ENCODE measurements at places on chromosomes 3 and 15.

DNA sequence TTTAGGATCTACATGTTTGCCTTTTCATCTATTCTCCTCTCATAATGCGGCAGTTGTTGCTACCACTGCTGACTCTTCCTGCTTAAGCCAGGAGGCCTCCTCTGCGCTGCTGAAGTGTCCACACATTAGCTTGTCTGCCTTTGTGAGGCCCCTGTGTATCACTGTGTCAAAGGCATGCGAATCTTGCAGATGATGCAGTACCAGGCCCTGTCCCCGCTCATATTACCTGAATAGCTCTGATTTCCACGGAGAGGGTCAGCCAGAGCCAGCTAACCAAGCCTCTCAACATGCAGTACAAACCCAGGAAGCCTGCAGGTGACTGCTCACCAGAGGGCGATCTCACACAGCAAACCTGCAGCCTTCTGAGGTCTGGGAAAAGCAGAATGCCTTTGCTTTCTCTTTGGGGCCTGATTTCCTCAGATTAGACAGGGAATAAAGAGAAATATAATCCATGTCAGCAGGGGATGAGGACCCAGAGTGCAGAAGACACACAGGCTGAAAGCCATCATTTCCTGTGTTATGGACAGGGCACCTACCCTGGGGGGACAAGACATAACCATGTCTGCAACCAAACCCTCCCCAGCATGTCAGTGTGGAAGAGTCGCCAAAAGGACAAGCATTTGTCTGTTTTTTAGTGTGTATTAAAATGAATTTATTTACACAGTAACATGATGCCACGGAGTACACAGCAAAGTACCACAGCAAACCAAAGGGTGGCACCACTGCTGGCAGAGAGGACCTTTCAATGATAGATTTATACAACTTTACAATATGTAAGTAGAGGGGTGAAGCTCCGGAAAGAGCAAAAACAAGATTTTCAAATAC is 36.8 kb upstream of the TSPAN3 start:
- DNase-seq: peak; percentile 71

DNA sequence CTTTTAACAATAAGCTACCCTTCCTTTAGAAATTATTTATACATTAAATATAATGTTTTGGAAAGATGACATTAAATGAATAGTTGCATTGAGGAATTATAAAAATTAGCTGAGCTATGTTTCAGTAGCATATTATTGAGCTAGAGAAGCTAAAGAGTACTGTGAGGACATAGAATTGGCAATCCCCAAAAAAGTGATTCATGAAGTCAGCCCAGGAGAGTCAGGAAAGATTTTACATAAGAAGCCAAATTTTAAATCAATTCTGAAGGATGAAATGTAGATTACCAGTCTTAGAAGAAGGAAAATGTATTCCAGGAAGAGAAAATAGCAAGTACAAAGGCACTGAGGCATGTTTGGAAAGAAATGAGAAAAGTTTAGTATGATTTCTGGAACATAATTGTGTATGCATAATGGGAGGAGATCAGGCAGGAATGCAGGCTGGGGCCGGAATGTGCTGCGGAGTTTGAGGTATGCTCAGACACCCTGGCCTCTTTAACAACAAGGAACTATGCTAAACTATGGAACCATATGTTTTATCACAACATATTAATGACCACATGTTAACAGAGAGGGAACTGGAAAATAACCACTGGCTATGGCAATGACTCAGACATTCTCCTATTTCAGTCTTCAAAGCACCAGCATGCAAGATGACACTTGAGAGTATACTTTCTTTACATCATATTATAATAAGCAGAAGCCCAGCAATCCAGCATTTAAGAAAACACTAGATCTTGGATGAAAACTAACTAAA is 103.3 kb upstream of the COL8A1 start:
- no peak for DNase-seq

DNA sequence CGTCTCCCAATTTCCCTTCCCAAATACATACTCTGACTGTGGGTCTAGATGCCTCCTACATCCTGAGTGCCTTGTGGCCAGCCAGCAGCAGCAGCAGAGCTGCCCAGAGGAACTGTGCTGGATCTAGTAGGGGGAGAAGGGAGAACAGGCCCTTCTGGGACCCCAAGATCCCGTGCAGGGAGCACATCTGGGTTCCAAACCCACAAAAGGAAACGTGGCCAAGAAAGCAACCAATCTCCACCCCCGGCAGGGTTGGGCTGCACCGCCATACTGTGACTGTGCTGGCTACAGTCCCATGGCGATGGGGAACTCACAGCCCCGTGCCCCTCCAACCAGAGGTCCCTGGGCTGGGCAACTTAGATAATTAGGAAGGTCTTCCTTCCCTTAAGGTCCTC is 86.3 kb downstream of the PPCDC start:
- no peak for DNase-seq

DNA sequence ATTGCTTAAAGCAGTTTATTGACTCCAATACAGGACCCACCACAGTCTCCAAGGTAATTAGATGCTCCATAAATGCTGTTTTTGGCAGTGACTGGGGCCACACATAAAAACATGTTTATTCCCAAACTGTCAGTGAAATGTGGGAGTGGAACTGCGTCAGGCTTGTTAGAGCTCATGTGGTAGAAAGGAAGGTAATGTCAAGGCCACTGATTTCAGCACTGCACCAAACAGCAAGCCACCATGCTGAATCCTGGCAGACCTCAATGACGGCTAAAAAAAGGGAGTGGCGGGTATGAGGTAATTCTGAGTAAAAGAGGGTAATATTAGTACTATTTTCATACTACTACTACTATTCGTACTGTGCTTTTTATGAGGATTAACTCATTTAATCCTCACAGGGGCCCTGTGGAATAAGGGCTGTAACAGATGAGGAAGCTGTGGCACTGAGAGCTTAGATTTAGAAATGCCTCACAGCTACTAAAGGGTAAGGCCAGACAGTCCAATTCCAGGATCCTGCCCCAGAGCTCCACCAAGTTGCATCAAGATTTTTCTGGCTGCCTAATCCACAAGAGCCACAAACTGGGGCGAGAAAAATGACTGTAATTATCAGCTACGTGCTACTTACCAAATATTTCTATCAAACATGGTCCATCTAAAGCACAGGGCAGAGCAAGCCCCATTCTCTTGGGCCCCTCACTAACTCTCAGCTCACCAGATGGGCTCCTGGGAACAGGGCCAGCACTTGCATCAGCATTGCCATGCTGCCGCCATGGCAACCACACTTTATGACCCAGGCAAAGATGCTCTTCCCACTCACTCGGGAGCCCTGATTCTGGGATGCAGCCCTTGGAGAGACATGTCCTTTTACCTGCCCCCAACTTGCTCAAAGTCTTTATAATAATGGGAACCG is 83.6 kb upstream of the SPATA12 start:
- no peak for DNase-seq

DNA sequence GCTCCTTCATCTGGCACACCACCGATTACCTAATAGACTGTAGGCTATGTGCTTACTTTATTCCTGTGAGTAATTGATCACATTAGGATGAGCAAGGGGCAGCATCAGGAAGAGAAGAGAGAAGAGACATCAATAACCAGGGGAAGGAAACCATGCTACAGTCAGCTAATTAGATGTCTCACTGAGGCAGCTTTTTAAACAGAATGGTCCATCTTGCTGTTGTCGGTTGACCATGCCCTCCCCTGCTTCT is 278.4 kb downstream of the RPLP1 start:
- no peak for DNase-seq

DNA sequence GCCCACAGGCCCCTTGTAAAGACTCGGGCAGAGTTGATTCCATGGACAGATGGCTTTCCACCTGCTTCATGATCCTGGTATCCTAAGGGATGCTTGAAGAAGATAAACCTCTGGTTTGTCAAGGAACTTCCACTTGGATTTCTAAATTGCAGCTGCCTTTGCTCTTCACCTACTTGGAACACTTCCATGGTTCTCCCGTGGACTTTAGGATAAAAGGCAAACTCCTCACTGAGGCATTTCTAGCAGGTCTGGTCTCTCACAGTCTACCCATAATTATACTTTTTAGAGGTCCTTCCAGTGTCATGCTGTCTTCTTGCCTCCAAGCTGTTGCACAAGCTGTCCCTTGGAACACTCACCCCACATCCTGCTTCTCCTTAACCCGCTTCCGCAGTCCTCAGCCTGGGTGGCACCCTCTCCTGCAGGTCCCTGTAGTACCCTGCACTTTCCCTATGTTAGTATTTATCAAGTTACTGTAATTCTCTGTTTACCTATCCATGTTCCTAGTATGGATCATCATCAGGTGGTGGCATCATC is 12.7 kb downstream of the TLNRD1 start:
- no peak for DNase-seq

DNA sequence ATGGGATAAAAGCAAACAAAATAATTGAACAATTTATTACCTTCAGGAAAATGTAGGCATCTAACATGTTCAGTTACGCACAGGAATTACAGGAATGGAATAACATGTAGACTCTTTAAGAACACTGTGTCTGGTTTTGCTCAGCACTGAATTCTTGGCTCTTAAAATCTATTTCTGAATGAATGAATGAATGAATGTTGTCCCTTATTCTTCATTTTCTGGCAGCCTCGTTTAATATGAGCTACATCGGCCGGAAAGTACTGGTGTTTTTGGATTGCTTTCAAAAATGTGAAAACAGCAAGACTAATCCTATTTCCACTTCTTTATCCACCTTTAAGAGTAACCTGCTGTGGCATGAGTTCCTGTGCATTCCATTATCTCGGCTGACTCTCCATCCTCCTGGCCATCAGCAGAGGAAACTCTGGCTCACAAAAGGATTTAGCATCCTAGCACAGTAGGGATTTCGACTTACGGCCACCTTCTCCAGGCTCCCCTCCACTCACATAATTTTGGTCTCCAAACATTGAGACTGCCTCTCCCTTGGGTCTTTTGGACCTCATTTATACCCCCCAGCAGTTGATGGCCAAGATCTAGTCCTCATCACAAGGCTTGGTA is 145.3 kb downstream of the FOXP1 start:
- DNase-seq: no peak

GRCh38 chr15:35197306-35197705 is 112.2 kb upstream of the NANOGP8 start:
- no peak for DNase-seq

- peak; percentile 16 for DNase-seq
These were observed 15.2 kb downstream of the TRAIP start for GRCh38 chr3:49841126-49841696.

All from activated naive CD4-positive, alpha-beta T cell treated with anti-CD3 and anti-CD28 coated beads for 36 hours (primary cell).